ENCODE measurements at places on chromosomes 6 and 20.
A peak's percentile ranks its signal among the peaks of the same experiment; 100 is the strongest.

DNA sequence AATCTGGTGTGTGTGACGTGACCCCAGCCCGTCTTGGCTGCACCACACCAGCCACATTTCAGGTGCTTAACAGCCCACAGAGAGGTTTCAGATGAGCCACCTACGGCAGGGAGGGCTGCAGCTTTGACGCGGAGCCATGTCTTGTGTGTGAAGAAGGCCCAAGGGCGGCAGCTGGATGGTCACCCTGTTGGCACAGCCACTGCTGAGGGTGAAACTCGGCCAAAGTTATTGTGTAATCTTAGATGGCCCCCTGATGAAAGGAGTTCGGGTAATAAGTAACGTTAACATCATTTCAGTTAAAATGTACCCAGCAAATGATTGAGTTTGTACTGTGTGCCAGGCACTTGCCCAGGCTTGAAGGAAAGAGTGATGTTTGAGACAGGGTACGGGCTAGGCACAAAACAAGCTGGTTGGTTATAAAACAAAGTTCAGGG is 97.2 kb downstream of the SSR1 start:
- no peak for DNase-seq

DNA sequence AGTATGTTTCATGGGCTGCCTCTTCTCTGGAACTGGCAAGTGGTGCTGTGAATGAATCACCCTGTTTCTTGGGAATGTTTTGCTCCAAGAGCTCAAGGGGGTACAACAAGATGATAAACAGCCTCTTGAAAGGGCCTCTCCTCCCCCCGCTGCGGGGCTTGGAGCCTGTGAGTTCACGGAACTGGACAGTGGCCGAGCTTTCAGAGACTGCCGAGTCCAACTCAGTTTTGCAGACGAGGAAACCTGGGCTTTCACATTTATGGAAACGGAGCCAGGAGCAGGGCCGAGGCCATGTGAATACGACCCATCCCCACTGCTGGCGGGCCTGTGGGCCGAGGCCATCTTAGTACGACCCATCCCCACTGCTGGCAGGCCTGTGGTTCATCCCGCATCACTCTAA is 18.2 kb upstream of the SRC start:
- DNase-seq = no peak

- DNase-seq = no peak
These were observed 202.6 kb downstream of the CD109 start for GRCh38 chr6:73898599-73898998.

GRCh38 chr6:27188885-27189418 is 58.5 kb upstream of the PRSS16 start:
- DNase-seq = peak; percentile 67

All from cerebellar nuclear complex (tissue), 1 donor.